ENCODE measurements at places on chromosomes 3 and 15.

GRCh38 chr3:147411238-147411814 is 2.2 kb downstream of the ZIC1 start:
- no peak for DNase-seq

- DNase-seq, result no peak
These were observed 22.4 kb downstream of the LRRK1 start for GRCh38 chr15:100941536-100941935.

GRCh38 chr3:113249601-113250000 is 38.2 kb downstream of the BOC start:
- DNase-seq, result no peak

DNA sequence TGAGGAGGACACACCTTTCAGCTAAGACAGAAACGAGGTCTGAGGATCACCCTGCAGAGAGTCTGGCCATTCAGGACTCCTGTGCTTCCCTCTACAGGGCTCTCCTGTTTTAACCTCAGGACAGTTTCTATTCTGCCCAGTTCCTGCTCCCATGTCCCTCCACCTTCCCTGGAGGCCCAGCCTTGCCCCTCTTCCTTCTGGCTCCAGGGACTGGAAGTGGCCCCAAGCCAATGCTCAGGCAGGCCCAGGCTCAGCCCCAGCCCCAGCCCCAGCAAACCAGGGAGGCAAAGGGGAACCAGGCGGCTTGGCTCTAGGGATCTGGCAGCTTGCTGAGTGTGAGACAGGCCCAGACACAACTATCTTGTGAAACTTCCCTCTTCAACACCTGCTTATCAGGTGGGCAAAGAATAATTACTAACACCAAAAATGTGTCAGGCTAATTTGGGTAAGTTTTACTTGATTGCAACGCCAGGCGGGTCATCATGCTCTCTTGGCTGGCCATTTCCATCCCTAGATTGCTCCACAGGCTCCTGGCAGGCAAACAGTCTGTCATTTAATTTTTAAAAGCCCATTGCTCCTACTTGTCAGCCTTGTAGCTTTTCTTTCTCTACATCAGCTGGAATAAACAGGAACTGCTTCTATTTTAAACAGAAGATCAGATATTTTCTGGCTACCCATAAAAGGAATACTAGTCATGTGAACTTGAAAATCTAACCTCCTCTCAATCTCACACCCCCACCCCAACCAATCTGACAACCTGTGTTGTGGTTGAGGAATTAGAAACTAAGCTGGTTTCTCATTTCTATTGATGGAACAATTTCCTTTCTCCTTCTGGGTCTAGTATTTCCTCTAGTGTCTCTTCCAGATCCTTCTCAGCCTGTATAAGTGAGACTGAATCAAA is 33.5 kb downstream of the UPK1B start:
- no peak for DNase-seq

- DNase-seq, result no peak
These were observed 88.1 kb upstream of the TGFBR2 start for GRCh38 chr3:30518181-30518864.

DNA sequence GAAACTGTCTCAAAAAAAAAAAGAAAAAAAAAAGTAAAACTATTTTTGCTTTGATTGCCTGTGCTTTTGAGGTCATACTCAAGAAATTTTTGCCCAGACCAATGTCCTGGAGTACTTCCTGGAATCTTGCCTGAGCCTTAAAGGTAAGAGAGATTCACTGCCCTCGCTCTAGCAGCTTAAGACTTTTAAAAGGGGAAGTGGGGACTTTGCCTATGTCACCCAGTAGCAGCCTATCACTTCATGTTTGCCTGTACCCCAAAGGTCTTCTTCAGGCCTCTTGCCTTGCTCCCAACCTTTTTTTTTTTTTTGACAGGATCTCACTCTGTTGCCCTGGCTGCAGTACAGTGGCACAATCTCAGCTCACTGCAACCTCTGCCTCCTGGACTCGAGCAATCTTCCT is 18.9 kb upstream of the GOLGB1 start:
- DNase-seq, result no peak

DNA sequence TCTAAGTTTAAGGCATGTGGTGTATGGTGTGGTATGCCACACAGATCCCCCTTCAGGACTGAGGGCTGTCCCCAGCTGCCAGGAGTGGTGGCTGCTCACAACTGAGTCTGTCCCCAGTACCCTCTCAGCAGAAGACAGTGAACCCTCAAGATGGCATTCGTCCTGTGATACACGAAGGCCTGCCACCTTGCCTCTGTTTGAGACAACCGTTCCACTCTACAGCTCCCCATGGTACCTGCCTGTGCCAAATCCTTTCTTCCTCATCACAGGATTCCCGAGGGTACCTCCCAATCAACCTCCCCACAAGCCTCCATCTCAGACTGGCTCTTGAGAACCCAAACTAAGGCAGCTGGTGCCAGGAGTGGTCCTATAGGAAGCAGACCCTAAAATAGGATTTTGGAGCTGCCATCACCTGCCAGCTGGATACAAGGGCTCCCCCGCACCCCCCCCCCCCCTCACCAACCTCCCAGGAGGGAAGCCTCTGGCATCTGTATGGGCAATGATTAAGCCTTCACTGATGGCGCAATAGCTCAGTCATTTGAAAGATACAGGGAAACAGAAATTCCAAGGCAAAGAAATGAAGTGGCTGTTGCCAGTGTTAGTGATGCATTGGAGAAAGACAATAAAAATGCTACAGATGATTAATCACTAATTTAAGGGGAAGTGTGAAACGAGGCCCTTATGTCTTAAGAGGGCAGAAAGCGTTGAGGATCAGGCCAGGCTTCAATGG is 230.0 kb upstream of the LYSMD4 start:
- DNase-seq, result no peak

GRCh38 chr3:56096999-56097398 is 371.3 kb downstream of the ERC2 start:
- DNase-seq, result no peak

- no peak for DNase-seq
These were observed 985 bp downstream of the VPS13C start for GRCh38 chr15:62059108-62059815.

- DNase-seq, result no peak
These were observed 51.6 kb upstream of the SMAD6 start for GRCh38 chr15:66650433-66650832.

- DNase-seq, result no peak
These were observed 81.8 kb downstream of the TP63 start for GRCh38 chr3:189712906-189713483.

GRCh38 chr15:25426896-25427610 is 11.8 kb downstream of the UBE3A start:
- DNase-seq, result no peak

- no peak for DNase-seq
These were observed 146.1 kb upstream of the UMPS start for GRCh38 chr3:124584245-124584551.

DNA sequence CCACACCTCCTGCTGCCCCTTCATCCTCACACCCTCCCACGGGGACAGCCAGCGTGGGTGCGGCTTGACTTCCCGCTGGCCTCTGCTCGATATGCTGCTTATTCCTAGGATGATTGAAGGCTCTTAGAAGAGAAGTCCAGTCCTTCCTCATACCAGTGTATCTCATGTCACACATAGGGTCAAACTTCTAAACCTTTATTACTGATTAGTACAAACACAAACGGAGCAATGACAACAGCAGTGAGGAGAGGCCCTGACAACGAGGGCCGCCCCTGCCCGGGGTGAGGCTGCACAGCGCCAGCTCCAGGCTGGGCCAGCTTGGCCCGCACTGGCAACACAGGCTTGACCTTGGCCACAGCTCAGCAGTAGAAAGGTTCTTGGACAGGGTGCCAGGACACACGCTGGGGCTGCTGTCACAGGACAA is 3.7 kb downstream of the CIB1 start:
- DNase-seq, result no peak

DNA sequence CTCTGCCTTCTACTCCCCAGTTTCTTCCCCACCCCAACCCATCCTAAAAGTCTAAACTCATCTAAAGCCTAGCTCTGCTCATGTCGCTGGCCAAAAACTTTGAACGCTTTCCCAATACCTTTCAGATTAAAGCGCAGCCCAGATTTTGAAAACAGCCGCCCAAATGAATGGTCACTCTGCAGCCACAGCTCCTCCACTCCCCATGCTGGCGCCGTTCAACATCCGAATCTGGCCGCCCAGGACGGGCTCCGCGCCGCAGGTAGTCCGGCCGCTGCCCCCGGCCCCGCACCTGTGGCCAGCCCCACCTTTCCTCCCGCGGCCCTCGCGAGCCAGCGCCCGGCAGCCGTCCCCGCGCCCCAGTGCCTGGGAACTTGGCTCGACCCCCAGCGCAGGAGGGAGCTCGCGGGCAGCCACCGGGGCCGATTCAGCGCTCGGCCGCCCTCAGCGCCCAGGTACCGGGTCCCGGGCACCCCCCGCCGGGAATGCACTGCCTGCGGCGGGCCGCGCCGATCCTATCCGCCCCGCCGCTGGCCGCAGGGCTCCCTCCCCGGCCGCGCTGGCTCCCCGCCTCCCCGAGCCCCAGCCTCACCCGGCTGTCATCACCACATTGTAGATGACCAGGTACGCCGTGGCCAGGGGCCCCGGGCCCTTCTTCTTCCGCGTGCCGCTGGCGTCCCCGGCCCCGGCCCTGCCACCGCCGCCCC is 417 bp downstream of the HACD2 start:
- DNase-seq, result peak; percentile 5

DNA sequence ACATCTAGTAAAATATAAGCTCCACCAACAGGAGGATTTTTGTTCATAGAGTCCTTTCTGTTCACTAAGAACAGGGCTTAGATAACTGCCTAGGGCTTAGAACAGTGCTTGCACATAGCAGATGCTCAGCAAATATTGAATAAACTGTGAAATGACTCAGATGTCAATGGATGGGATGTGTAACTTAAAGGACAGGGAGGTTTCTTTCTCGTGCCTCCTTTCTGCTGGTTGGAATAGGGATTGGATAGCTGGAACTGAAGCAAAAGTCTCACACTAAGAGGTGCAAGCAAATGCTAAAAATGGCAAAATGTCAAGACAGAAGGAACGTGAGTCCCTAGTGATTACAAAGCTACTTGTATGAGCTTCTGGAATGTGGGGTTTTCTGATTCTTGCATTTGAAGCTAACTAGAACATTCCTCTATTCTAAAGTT is 392.8 kb upstream of the WNT5A start:
- no peak for DNase-seq

DNA sequence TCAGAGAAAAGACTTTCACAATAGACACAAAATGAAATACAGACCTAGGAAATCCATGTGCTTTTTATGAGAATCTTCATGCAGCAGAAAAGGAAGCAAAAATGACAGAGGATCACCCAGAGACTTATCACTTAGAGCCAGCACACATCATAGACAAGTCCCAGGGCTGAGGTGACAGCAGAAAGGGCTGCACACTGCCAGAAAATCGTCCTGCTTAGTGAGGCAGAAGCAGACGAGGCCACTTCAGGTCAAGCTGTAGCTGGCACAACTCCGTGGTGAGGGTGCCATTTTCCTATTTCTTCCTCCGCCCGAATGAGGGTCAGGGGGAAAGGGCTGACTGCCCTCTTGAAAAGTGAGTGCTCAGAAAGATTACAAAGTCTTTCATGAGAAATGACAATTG is 95.9 kb upstream of the TNIK start:
- no peak for DNase-seq

DNA sequence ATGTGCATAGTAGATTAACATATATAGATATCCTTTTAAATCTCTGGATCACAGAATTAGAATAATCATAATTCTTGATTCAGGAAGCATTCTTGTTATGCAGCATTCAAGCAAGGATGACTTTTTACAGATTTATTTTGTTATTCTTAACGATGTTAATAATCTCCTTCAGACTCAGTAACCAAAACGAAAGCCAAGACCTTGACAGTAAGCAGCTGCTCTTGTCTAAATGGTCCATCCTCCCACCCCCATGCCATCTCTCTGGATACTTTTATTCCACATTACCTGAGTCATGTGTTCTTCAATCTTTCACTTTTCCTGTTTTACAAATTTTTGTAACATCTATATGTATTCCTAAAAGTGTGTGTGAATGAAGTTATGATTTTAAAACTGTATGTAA is 33.3 kb upstream of the GPR171 start:
- DNase-seq, result no peak

- DNase-seq, result no peak
These were observed 186.5 kb downstream of the TUSC7 start for GRCh38 chr3:116896116-116896515.

GRCh38 chr3:155254445-155254844 is 39.0 kb downstream of the STRIT1 start:
- no peak for DNase-seq

DNA sequence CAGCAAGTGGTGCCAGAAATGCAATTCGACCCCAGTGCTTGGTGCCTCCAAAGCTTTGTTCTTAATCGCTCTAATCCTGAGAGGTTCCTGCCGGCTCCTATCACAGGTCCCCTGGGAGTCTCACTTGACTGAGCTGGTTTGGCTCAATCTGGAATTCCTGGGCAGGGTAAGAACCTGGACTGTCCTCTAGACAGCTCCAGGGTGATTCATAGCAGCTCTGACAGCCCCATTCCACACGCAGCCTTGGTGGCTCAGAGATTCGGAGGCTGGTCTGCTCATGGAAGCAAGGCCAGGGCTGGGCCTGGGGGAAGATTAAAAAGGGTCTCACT is 37.9 kb downstream of the MYO5C start:
- no peak for DNase-seq

DNA sequence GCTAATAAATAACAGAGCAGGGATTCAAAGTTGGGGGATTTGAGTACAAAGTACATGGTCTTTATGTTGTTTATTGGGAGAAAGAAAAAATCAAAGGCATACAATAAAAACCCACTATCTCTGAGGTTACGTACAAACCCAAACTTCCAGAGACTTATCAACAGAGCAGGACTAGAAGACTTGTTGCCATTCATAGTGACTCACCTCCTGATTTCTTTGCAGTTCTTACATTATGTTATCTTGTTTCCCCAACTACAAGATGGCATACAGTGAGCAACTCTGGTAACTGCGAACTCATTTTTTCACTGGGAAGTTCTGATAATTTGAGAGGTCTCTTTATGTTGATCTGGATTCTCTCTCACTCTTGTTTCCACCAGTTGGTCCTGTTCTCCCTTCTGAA is 80.6 kb upstream of the ETV5 start:
- no peak for DNase-seq

DNA sequence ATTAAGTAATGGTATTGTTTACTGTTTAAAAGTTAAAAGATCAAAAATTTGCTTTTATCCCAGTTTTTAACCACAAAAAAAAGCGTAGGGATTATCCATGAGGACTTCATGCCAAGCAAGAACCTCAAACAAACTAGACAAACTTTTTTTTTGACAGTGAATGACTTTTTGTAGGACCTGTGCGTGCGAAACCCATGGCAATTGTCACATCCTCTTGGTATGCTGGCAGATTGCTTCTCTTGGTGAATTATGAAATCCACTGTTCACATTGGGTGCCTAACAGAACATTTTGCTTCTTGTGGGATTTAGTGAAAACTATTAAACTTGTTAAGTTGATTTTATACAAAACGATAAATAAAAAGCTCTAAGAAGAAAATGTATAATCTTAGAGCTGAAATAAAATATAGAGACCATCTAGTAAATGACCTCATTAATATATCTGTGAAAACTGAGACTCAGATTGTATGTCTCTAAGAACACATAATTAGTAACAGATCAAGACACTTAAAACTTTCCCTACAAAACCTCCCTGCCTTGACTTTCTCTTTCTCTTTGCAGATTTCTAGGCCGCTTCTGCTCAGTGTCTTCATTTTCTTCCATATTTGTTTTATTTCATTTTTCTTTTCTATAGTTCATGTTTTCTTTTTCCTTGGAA is 87.3 kb upstream of the CGNL1 start:
- no peak for DNase-seq

GRCh38 chr3:65433480-65433879 is 605.2 kb downstream of the MAGI1 start:
- no peak for DNase-seq

- DNase-seq, result no peak
These were observed 5.0 kb downstream of the ACOX2 start for GRCh38 chr3:58531956-58532355.

GRCh38 chr3:142296507-142296906 is 71.1 kb upstream of the GK5 start:
- no peak for DNase-seq
